ENCODE measurements at places on chromosomes 7 and 10. TPM values are rescaled to one million over a fixed set of nuclear protein-coding genes. Genes with fewer than 3 reads are reported as not detected.

Gene TTYH3
- 82.1 TPM for total RNA-seq

Gene RARRES2
- 68.7 TPM for total RNA-seq

Gene ODAD2
- total RNA-seq, result 0.35 TPM

Gene CALML3
- not detected for total RNA-seq

Gene FMC1
- 14.4 TPM for total RNA-seq

Gene NYAP1
- 2.9 TPM for total RNA-seq

Gene PNLIP
- total RNA-seq, result 0.12 TPM

Gene GIMAP4
- 24.2 TPM for total RNA-seq

Gene CLEC5A
- 2.3 TPM for total RNA-seq

Gene CALHM1
- total RNA-seq, result not detected

Gene FAM13C
- 16.3 TPM for total RNA-seq

Gene FAM25A
- total RNA-seq, result not detected

Gene LDB1
- 77.7 TPM for total RNA-seq

Gene UPK3BL2
- 17.8 TPM for total RNA-seq

Gene STRA8
- 0.23 TPM for total RNA-seq

Gene CLRN3
- total RNA-seq, result 6.5 TPM

Gene RASSF4
- 24.1 TPM for total RNA-seq

Gene OPN4
- not detected for total RNA-seq

Gene HSPA14
- total RNA-seq, result 10.0 TPM

Gene TFEC
- 14.2 TPM for total RNA-seq

Gene UPK3BL1
- total RNA-seq, result 41.7 TPM

Gene PTF1A
- total RNA-seq, result not detected

Gene HABP2
- total RNA-seq, result 0.53 TPM

Gene NCAPG2
- 17.3 TPM for total RNA-seq

Gene CFAP69
- 31.7 TPM for total RNA-seq

Gene PROSER2
- total RNA-seq, result 12.4 TPM

Gene CYP26C1
- not detected for total RNA-seq

Gene SCART1
- total RNA-seq, result 4.5 TPM

Gene LGI1
- 3.6 TPM for total RNA-seq

Gene GJD4
- total RNA-seq, result not detected

Gene MOGAT3
- total RNA-seq, result 1.8 TPM

Gene KCNIP2
- 5.1 TPM for total RNA-seq

Gene TAS2R4
- 4.7 TPM for total RNA-seq

Gene ADCYAP1R1
- total RNA-seq, result 1.9 TPM

Gene IQUB
- total RNA-seq, result 9.8 TPM

Gene NAT16
- not detected for total RNA-seq

Gene CCSER2
- total RNA-seq, result 34.9 TPM

Gene HOXA9
- total RNA-seq, result 61.6 TPM

Gene CACNA2D1
- 52.7 TPM for total RNA-seq

Gene RNF148
- 4.8 TPM for total RNA-seq

Gene TDRD1
- total RNA-seq, result 0.06 TPM

Gene UPK3B
- 1.6 TPM for total RNA-seq

Gene PTPRZ1
- 2.7 TPM for total RNA-seq

Gene TMEM196
- not detected for total RNA-seq

Gene CYP3A5
- 1.6 TPM for total RNA-seq

Gene SMKR1
- 0.53 TPM for total RNA-seq

Gene HACD1
- total RNA-seq, result 25.3 TPM

Gene ELFN1
- total RNA-seq, result 21.7 TPM

Gene KCNMA1
- 8.3 TPM for total RNA-seq

Gene ATXN7L1
- 14.7 TPM for total RNA-seq

Data from metanephros (tissue), 2 donors.